Frontal cortex (tissue), 4 donors: ENCODE measurements at places on chromosomes 16 and 17. TPM values are rescaled to one million over a fixed set of nuclear protein-coding genes. Genes with fewer than 3 reads are reported as not detected.

CPNE2 gene
- total RNA-seq = 44.8 TPM

BAHCC1 gene
- total RNA-seq = 5.7 TPM

CD300E gene
- under 0.01 TPM for total RNA-seq

TOM1L1 gene
- 20.4 TPM for total RNA-seq

CLEC18C gene
- total RNA-seq = 0.41 TPM
